ENCODE measurements at places on chromosomes 13 and 19.

DNA sequence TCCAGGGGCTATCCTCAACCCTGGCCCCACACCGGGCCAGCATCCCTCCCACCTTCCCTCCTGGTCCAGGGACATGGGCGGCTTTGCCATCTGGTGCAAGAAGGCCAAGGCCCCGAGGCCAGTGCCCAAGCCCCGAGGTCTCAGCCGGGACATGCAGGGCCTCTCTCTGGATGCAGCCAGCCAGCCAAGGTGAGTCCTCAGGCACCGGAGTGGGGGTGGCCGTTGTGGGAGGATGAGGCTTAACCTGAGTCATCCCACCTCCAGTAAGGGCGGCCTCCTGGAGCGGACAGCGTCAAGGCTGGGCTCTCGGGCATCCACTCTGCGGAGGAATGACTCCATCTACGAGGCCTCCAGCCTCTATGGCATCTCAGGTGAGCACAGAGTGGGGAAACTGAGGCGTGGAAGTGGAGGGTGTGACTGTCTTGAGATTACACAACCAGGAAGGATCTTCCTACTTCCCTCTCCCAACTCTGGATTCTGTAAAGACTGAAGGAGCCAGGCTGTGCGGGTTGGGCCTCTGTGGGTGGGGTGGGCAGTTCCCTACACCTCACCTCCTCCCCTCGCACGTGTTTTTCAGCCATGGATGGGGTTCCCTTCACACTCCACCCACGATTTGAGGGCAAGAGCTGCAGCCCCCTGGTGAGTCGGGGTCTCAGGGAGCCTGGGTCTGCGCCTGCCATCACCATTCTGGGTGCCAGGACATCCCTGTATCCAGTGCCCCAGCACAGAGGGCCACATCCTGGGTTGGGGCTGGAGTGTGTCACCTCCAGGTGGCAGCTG, 3.8 kb downstream of the MVB12A start:
- no peak for DNase-seq

- peak; percentile 4 for DNase-seq
Measured at GRCh38 chr13:50676602-50677001, 166.9 kb downstream of the DLEU7 start.

DNA sequence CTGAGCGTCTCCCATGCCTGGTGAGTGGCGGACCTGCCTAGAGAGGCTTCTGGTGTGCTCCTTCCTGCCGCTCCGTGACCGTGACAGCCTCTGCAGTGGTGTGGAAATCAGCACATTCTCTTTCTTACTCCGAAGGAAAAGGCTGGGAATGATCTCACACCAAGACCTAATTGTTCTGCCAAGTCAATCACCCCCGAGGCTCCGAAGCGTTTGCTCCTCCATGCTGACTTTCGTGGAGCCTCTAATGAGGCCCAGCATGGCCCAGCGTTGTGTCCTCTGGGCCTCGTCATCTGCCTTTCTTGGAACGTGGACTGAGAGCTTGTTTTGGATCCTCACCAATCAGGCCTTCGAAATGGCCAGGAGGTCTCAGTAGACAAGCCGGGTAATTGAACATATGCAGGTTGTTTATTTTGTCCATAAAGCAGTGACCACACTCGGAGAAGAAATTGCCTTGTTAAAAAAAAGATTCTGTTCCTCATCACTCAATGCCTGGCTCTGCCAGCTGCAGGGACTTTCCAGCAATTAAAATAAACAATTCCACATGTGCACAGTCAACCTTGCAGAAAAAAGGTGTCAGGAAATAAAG, 107.1 kb downstream of the UBL3 start:
- no peak for DNase-seq

DNA sequence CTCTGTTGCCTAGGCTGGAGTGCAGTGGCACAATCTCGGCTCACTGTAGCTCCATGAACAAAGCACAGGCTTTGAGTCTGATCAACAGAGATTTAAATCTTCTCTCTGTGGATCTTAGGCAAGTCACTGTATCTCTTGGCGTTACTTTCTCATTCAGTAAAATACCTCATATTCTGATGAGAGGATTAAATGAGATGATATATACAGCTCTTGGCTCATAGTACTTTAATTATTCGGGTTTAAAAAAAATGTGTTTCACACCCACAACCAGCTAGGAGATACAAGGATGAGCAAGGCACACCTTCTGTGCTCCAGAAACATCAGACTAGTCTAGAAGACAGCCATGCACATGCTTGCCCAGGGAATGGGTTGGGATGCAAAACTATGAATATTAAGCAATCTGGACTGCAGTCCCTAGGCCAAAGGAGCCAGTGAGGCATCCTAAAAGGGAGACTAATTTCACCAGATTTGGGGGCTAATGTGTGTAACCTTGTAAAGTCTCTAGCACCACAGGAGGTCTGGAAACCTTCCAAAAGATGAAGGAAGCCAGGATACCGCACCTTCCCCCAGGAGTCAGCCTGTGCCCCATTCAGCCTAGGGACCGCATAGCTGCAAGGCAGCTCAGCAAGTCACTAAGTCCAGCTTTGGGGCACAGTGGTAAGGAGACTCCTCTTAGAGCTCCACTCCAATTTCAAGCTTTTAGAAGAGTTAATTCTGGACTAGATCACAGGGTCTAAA, 2.5 kb downstream of the VPS36 start:
- no peak for DNase-seq

DNA sequence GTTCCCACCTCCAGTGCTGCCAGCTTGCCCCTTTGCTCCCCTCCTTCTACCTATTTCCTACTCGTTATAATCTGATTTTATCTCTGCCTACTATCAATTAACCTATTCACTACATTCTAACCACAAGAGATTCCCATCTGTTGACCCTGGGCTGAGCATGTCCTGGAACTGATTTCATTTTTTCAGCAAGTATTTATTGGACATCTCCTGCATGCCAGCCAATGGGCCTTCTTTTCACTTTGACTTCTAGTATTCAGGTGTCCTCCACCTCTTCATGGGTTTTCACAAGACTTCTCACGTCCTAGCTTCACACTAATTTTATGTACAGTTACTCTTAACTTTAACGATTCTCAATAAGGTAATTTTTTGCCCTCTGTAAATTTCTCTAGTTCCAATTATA, 282.7 kb upstream of the KLHL1 start:
- DNase-seq = no peak

All from urothelium cell line (cell line).